DMS153 (cell line): ENCODE measurements at places on chromosomes 1 and 21.

DNA sequence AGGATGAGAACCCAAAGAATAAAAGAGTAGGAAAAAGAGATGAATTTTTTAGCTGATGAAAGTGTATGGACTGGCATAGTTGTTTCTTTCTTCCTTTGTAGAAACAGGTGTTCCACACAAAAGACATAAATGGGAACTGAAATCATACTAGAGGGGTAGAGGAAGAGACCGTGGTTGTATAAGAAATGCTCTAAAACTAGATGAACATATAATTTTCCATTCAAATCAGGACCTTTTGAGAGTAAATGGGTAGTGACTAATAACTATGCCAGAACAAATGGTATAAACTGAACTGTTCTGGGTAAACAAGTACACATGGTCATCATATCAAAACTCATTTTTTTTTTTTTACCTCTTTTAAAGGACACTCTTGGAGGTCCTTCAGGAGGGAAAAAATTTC is 344.2 kb downstream of the VAV3 start:
- no peak for DNase-seq

DNA sequence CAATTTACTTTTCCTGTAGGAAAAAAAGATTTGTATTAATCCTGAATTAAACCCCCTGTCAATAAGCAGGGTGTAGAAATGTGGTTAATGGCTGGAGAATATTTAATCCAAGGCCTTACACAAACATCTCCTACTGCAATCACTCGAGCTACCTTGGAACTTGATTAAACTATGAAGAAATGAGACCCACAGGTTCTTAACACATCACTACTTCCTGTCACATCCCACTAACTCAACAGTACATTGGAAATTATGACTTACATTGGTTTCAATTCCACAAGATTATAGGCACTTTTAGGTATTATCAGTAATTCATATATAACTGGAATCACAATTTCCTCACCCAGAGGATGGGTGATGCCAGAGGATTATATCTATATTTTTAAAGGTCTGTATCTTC is 480.3 kb downstream of the MRPL39 start:
- no peak for DNase-seq

DNA sequence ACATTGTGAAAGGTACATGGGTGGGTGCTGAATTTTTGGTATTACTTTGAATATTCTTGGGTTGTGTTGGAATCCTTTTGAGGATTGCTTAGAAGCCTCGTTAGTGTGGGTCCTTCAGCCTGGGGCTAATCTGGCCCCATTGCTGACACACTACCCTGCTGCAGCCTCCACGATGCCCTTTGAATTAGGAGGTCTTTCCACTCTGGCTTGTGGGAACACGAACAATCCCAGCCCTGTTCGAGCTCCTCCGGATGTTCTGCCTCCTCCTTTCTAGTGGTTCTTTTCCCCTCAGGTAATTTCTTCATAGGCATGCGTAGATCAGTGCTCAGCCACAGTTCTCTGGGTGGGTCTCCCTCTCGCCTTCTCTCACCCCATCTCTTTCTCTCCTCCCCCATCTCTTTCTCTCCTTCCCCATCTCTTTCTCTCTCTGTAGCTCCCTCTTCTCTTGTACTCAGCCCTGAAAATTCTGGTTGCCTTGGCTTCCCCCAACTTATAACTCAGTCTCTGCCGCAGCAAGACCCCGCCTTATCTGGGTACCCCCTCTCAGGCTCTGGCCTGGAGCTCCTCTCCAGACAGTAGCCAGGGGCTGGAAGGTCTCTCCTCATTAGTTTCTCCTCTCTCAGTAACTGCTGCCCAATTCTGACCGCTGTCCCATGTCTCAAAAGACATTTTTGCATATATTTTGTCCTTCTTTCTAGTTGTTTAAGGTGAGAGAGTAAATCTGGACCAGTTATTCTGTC is 46.0 kb upstream of the SLC19A1 start:
- no peak for DNase-seq

GRCh38 chr1:208054911-208055379 is 144.0 kb upstream of the CD34 start:
- DNase-seq: no peak

DNA sequence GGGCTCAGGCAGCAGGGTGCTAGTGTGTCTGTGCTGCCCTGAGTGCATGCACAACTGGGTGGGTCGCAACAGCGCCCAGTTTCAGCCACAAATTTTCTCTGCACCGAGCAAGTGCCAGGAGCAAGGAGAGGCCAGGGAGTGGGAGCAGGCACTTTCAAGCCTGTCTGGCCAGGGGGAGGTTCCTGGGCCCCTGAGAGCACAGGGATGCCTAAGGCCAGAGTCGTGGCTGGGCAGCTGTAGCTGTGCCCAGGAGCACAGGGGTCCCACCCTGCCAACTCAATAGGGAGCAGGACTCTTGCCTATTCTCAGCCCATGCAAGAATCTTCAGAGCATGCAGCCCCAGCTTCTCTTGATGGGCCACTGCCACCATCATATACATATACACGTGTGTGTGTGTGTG is 1577.4 kb downstream of the KCNT2 start:
- no peak for DNase-seq
